ENCODE measurements at places on chromosomes 4 and X. TPM values are rescaled to one million over a fixed set of nuclear protein-coding genes. Genes with fewer than 3 reads are reported as not detected.

DNA sequence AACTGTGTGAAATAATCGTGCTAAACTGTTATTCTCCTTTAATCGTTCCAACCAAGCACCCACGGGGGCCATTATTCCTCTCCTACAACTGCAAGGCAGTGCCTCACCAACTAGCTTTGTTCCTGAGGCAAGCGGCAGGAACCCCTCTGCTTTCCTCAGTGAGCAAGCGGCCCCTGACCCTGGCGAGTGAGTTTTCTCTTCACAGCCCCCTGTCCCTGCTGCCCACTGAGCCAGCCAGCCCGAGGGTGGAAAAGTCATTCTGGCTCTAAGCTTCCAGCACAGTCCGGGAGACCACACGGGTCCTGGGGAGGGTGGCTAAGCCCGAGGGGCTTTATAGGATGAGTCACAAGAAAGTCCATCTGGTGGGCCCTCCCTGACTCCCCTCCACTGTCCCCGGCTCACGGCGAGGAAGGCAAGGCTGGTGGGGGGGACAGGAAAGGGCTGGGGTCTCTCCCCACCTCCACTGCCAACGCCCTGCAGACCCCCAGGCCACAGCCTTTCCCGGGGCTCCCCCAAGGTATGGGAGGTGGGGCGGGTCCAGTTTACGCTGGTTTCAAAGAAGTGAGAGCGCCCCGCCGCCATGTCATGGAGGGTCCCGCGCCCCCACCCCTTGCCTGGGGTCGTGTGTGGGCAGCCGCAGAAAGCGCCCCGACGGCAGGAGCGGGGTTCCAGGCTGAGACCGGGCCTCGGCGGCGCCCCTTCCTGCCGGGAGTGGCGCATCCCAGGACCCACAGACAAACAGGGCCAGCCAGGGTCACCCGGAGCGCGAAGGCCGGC is 45.0 kb downstream of the CPLX1 start:
- H3K4me1 ChIP-seq, result no peaks in the 10 kb centered on the region
- no peaks in the 10 kb centered on the region for H3K27me3 ChIP-seq
- peak overlapping the region; percentile 88 for H3K27ac ChIP-seq
- H3K4me3 ChIP-seq, result peak overlapping the region; percentile 90

DNA sequence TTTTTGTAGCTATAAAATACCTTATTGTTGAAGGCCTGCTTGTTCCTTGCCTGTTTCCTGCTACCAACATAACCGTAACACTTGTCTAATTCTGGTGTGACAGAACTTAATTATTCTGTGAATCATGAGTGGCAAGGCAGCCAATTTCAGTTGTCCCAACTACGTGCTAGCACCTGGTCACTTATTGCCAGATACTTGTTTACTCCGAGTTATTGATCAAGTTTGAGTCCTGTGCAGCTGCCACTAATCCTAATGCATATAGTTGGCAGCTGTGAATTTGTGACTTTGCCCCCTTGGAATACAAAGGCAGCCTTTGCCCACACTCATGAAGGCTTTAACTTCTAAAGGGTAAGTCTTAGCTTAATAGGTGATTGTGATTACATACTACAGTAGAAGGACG is 7.8 kb upstream of the RNF128 start:
- H3K4me3 ChIP-seq, result no peak overlapping the region
- DNase-seq, result no peak
- H3K27ac ChIP-seq, result no peak overlapping the region
- no peaks in the 10 kb centered on the region for H3K27me3 ChIP-seq
- H3K36me3 ChIP-seq, result no peaks in the 10 kb centered on the region

GRCh38 chr4:110005461-110006056 is 92.9 kb downstream of the EGF start:
- no peak overlapping the region for H3K4me3 ChIP-seq
- no peaks in the 10 kb centered on the region for H3K36me3 ChIP-seq
- DNase-seq, result no peak
- no peak overlapping the region for H3K27ac ChIP-seq
- H3K4me1 ChIP-seq, result peaks cover 28% of the 10 kb centered on the region

GRCh38 chr4:56209767-56210166 is 177.5 kb downstream of the AASDH start:
- H3K4me1 ChIP-seq, result no peaks in the 10 kb centered on the region
- no peaks in the 10 kb centered on the region for H3K27me3 ChIP-seq
- DNase-seq, result no peak
- H3K36me3 ChIP-seq, result peaks cover 2% of the 10 kb centered on the region
- no peak overlapping the region for H3K4me3 ChIP-seq

DNA sequence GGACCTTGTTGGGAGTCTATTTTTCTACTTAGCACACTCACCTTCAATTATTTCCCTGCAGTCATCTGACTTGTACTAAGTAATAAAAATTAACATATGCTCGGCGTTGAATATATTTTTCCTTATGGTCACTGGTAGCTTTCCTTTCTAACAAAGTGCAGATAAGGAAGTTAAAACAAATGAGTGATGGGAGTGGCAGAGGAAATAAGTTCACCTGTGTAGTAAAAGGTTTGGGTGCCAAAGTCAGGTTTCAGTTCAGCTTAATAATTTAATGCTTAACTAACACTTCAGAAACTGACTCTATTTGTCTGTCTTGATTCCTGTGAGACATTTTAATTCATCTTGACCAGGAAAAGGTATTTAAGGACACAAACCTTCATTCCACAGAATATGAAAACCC is 184.4 kb downstream of the PCDH7 start:
- H3K4me1 ChIP-seq, result no peaks in the 10 kb centered on the region
- H3K36me3 ChIP-seq, result peaks cover 11% of the 10 kb centered on the region
- no peak overlapping the region for H3K27ac ChIP-seq
- no peaks in the 10 kb centered on the region for H3K27me3 ChIP-seq
- H3K4me3 ChIP-seq, result no peak overlapping the region

GRCh38 chr4:112532267-112532666 is 16.3 kb upstream of the NEUROG2 start:
- no peaks in the 10 kb centered on the region for H3K36me3 ChIP-seq
- no peaks in the 10 kb centered on the region for H3K27me3 ChIP-seq
- DNase-seq, result peak; percentile 47
- no peaks in the 10 kb centered on the region for H3K4me1 ChIP-seq
- no peak overlapping the region for H3K4me3 ChIP-seq

- no peak overlapping the region for H3K4me3 ChIP-seq
- H3K36me3 ChIP-seq, result no peaks in the 10 kb centered on the region
- no peak for DNase-seq
Measured at GRCh38 chr4:71882113-71882841, 98.4 kb upstream of the GC start.

DNA sequence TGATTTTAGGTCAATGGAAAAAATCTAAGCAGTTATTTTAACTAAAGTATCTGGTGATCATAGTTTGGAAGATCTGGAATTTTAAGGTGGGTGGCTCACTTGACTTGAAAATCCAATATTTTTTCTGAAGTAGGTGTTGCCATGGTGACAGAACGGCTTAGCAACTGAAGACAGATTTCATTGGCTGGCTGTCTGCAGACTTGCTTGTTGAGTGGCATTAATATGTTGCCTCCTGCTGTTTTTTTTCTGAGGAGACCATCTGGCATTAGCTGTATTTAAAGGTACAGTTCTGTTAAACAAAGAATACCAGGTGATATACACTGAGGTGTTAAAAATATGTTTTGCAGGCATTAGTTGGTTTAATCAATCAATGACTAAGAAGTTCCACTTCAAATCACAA is 19.8 kb downstream of the CPE start:
- H3K36me3 ChIP-seq, result no peaks in the 10 kb centered on the region
- no peaks in the 10 kb centered on the region for H3K4me1 ChIP-seq
- H3K4me3 ChIP-seq, result no peak overlapping the region
- DNase-seq, result no peak
- H3K27me3 ChIP-seq, result no peaks in the 10 kb centered on the region

DNA sequence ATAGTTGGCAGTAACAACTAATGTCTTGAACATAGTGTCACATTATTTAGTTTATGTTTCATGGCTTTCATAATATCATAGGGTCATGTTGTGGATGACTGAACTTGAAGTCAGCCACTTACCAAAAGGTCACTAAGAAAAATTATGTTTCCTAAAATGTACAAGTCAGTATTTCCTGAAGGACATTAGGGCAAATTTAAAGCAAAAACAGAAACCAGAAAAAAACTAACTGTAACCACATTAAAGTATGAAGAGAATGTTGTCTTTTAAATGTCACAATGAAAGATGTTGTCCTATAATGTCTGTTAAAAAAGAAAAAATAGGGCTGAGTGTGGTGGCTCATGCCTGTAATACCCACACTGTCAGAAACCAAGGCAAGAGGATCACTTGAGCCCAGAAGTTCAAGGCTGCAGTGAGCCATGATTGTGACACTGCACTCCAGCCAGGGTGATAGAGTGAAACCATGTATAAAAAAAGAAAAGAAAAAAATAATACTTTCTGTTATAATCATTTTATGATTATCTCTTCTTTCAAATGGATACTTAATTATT is 55.8 kb downstream of the HHIP start:
- peaks cover 5% of the 10 kb centered on the region for H3K4me1 ChIP-seq
- no peak overlapping the region for H3K4me3 ChIP-seq
- peaks cover 84% of the 10 kb centered on the region for H3K36me3 ChIP-seq
- no peaks in the 10 kb centered on the region for H3K27me3 ChIP-seq
- H3K27ac ChIP-seq, result no peak overlapping the region

DNA sequence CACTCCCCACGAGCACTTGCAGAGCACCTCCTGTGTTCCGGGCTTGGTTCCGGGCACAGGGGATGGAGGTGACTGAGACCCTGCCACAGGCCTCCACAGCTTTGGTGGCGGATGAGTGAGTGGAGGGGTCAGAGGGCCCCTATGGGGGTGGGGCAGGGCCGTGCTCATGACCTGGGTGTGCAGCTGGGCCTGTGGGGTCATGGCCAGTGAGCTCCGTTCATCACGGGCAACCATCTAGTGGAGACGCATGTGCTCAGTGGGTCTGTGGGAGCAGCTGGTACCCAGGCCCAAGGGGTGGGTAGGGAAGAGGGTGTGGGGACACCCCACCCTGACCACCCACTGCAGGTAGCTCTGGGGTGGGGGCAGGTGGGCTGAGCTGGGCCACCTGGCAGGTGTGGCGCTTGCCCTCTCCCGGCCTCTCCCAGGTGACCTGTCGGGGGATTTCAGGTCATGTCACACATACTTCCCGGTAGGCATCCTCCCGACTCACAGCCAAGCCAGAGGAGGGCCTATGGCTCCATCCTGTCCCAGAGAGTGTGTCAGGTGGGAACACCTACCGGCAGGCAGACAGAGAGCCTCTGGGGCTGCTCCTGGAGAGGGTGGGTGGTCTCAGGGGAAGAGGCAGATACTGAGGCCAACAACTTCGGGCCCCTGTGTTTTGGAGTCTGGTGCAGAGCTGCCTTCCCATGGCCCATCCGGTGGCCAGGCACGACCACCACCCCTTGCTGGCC is 3.6 kb downstream of the PSAPL1 start:
- no peak overlapping the region for H3K27ac ChIP-seq
- no peak overlapping the region for H3K4me3 ChIP-seq
- H3K4me1 ChIP-seq, result no peaks in the 10 kb centered on the region

- H3K27me3 ChIP-seq, result no peaks in the 10 kb centered on the region
- H3K4me1 ChIP-seq, result no peaks in the 10 kb centered on the region
- H3K4me3 ChIP-seq, result no peak overlapping the region
- peak; percentile 3 for DNase-seq
- no peaks in the 10 kb centered on the region for H3K36me3 ChIP-seq
Measured at GRCh38 chr4:43757147-43757546, 691.5 kb downstream of the KCTD8 start.

- no peaks in the 10 kb centered on the region for H3K4me1 ChIP-seq
- H3K27me3 ChIP-seq, result peaks cover 6% of the 10 kb centered on the region
- DNase-seq, result no peak
- H3K4me3 ChIP-seq, result no peak overlapping the region
- no peak overlapping the region for H3K27ac ChIP-seq
Measured at GRCh38 chr4:10015140-10015753, 6.0 kb downstream of the SLC2A9 start.

DNA sequence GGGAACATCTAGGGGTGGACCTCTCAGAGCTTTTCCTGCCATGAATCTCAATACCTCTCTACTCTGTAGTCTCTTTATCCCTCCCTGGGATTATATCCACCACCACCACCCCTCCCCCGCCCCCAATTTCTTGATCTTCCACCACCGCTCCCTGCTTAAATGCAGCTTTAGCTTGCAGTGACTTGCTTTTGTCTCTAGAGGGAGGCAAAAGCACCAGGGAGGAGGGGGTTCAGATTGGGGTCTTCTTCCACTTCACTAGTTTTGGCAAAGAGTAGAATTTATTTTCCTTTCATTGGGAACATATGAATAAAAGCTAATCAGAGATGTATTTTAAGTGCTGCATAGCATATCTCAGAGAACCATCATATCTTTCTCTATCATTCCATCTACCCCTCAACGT is 5.5 kb downstream of the ARHGAP36 start:
- no peak overlapping the region for H3K27ac ChIP-seq
- no peak for DNase-seq
- no peaks in the 10 kb centered on the region for H3K36me3 ChIP-seq
- no peak overlapping the region for H3K4me3 ChIP-seq
- no peaks in the 10 kb centered on the region for H3K4me1 ChIP-seq

GRCh38 chr4:24559889-24560288 is 24.5 kb downstream of the DHX15 start:
- H3K36me3 ChIP-seq, result peaks cover 56% of the 10 kb centered on the region
- DNase-seq, result no peak
- no peaks in the 10 kb centered on the region for H3K4me1 ChIP-seq
- no peaks in the 10 kb centered on the region for H3K27me3 ChIP-seq
- H3K27ac ChIP-seq, result no peak overlapping the region

DNA sequence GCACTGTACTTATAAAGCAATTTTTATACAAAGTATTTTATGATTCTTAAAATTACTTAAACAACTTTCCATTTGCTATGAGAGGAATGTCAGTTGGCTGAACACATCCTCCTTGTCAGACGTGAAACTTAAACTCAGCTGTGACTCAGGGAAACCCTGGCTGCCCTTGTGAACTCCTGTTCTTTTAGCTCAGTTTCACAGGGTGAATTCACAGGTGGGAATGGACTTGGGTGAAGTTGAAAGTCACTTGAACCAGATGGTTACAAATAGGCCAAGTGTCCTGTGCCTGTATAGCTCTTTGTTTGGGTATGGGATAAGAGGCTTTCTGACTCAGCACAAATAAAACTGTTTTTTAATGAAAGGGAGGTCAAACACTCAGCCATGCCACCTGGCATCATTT is 67.4 kb upstream of the FAM47B start:
- no peak overlapping the region for H3K4me3 ChIP-seq
- no peaks in the 10 kb centered on the region for H3K27me3 ChIP-seq
- H3K4me1 ChIP-seq, result peaks cover 48% of the 10 kb centered on the region

- no peaks in the 10 kb centered on the region for H3K36me3 ChIP-seq
- no peaks in the 10 kb centered on the region for H3K27me3 ChIP-seq
- H3K27ac ChIP-seq, result no peak overlapping the region
- no peaks in the 10 kb centered on the region for H3K4me1 ChIP-seq
- no peak overlapping the region for H3K4me3 ChIP-seq
Measured at GRCh38 chr4:151355155-151355554, 29.8 kb upstream of the SH3D19 start.

DNA sequence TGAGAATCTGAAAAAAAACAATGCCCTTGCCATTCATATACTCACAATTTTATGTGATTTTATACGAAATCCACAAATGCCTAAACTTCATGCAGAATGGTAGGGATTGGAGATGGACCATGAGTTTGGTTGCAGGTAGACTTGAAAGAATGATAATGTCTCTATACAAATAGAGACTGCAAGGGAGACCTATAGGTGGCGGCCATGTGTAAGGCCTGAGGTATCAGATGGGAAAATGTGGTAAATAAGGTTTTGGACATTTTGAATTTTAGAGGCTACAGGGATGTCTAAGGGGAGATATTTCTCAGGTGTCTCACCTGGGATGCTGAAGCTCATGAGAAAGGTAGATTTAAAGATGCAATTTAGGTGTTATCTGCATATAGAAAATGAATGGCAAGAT is 78.0 kb downstream of the GABRB1 start:
- H3K27ac ChIP-seq, result no peak overlapping the region
- H3K4me3 ChIP-seq, result no peak overlapping the region
- H3K4me1 ChIP-seq, result no peaks in the 10 kb centered on the region
- H3K36me3 ChIP-seq, result no peaks in the 10 kb centered on the region
- no peak for DNase-seq
- H3K27me3 ChIP-seq, result peaks cover 3% of the 10 kb centered on the region

The SLITRK4 gene
- total RNA-seq, result not detected

The BBS12 gene
- 4.2 TPM for total RNA-seq

The KDR gene
- 0.38 TPM for total RNA-seq

The ITIH6 gene
- not detected for total RNA-seq

The ARMCX2 gene
- total RNA-seq, result 172 TPM
